Left kidney (tissue), 8 donors: ENCODE measurements at places on chromosomes 3 and 15. TPM values are rescaled to one million over a fixed set of nuclear protein-coding genes. Genes with fewer than 3 reads are reported as not detected.
A peak's percentile ranks its signal among the peaks of the same experiment; 100 is the strongest.

CAMK1 gene
- polyA plus RNA-seq: 14.6 TPM

KLHL25 gene
- 9.4 TPM for polyA plus RNA-seq

CCR3 gene
- polyA plus RNA-seq: not detected

TBC1D2B gene
- 30.8 TPM for polyA plus RNA-seq

TGM5 gene
- polyA plus RNA-seq: not detected

USP8 gene
- 67.5 TPM for polyA plus RNA-seq

RFT1 gene
- polyA plus RNA-seq: 25.1 TPM

HES1 gene
- 65.2 TPM for polyA plus RNA-seq

DNA sequence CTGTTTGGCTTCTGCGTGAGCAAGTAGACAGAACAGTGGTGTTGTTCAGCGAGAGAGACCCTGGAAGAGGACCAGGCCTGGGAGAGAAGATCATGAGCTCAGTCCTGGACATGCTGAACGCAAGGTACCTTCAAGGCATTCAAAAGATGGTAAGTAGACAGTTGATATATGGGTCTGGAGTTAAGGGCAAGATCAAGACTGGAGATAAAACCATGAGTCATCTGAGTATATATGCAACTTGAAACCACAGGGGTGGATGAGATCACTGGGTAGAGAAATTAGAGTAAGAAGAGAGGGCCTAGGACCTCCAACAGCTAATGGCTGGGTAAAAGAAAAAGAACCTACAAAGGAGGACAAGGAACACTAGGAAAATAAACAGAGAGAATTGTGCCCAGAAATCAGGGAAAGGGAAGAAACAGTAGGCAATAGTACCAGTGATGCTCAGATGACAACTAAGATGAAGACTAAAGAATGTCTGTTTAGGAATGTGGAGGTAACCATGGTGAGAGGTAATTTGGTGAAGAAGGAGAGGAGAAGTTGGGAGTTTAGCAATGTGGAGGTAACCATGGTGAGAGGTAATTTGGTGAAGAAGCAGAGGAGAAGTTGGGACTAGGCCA lies 343.2 kb upstream of the ADAMTS9 start:
- DNase-seq: no peak

DNA sequence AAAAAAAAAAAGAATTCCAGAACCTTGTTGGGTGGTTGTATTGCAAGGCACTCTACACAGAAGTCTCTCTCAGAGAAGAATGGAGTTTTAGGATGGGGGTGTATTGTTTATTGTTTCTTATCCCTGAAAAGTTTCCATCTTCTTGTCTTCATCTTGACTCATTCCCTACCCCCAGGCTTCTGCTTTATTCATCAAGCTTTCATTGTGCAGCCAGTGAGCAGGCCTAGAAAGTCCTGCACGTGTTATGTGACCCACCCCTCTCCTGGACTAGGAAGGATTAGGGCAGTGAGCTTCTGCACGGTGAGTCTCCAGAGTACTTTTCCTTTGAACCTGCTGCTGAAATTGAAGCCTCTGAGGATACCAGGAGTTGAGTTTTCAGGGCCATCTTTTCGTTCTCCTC lies 150.9 kb upstream of the IL12A start:
- no peak for DNase-seq

GRCh38 chr3:74559261-74559660 lies 55.2 kb downstream of the CNTN3 start:
- DNase-seq: no peak

GRCh38 chr3:171606151-171606751 lies 146.0 kb upstream of the TNIK start:
- DNase-seq: no peak

DNA sequence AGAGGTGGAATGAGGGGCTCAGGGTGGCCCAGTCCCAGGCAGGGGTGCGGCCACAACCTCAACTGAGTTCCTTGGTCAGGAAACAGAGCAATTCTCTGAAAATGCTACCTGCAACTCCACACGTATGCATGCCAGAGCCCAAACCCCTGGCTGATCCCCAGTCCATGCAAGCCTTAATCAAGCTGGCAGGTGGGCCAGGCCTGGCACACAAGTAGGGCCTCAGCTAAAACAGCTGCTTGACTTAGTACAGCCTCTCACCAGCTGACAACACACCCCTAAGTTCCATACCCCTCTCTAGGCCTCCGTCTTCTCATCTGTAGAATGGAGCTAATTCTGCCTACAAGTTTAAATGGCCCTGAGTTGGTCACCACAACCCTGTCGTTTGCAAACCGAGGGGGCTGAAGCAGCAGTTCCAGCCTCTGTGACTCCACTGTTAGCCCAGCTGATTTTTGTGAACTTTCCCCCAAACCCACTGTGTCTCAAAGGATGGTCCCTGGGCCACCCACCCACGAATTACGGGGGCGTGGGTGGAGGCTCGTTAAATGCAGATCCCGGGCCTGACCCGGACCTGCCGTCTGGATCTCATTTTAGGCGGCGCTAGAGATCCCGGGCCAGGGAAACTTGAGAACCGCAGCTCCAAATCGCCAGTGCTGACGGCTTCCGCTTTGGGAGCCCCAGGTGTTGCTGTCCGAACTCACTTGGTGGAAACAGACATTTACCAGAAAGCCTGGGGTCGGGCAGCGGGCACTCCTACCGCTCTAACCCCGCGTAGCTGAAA lies 927 bp downstream of the CHDH start:
- peak; percentile 68 for DNase-seq

GRCh38 chr3:61530355-61530754 lies 31.0 kb upstream of the PTPRG start:
- DNase-seq: no peak

GRCh38 chr3:126897943-126898342 lies 85.0 kb upstream of the PLXNA1 start:
- DNase-seq: no peak

- DNase-seq: no peak
Observed at GRCh38 chr3:38836561-38836960, 20.5 kb upstream of the SCN10A start.

- DNase-seq: no peak
Observed at GRCh38 chr3:114356066-114356465, 62.2 kb downstream of the TIGIT start.

DNA sequence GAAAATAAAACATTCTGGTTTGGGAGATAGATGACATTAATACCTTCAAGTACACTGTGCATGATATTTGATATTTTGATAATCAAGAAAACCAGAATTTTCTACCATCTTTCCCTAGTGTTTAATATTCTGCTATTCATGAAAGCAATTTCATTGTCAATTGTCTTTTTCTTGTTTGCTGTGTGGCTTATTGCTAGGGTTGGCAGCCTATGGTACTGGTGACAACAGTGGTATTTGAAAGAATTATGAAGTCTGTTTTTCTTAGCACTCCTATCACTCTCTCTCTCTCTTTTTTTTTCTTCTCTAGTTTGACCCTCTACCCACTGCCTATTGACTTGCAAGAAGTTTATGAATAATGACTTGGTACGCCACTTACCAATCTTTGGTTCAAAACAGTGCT lies 15.4 kb downstream of the RNF13 start:
- DNase-seq: no peak

DNA sequence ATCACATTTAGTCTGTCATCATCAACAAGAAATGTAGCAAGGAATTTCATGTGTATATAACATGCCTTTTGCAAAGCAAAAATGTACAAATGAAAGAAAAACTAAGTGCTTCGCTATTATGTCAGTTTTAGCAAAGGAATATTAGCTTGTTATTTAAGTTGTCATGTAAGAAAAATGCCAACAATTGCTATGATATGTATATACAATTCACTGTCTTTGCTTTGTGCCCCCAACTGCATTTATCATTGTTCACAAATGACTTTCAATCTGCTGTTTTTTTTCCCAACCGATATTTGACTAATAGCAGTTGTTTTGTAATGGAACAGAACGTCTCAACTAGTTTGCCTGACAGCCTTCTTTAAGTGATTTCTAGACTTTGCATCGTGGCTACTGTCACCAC lies 207.1 kb downstream of the ROBO1 start:
- no peak for DNase-seq

- no peak for DNase-seq
Observed at GRCh38 chr3:117193390-117193789, 483.8 kb downstream of the TUSC7 start.

- DNase-seq: peak; percentile 77
Observed at GRCh38 chr15:63122002-63122875, 578 bp downstream of the LACTB start.

GRCh38 chr15:33215941-33216872 lies 21.7 kb upstream of the FMN1 start:
- DNase-seq: no peak

GRCh38 chr3:108528459-108529252 lies 18.3 kb upstream of the MYH15 start:
- no peak for DNase-seq

DNA sequence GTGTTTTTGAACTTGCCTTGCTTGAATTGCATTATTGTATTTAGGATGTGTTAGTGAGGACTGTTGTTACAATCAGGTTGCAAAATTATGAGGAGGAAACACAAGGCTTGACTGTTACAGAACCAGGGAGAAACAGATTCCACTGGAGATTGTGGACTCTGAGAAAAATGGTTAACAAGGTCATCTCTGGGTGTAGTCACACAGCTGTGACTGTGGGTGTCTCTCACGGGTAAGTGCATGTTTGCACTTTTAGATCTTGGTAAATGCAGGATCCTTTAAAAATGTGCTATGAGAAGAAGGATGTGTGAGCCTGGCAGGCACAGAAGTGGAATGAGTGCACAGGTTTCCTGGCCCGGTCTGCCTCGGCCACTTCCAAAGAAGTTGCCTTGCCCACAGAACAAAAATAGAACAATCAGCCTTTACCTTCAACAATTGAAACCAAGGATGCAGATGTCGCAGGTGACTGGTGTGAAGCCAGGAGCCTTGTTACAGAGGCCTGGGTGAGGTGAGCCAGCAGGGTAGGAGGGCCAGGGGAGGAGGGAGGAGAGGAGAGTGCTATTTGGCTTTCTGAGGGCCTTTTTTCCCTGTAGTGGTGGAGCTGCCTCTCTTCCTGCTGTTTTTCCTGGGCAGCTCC lies 68.0 kb downstream of the ABHD5 start:
- no peak for DNase-seq

- DNase-seq: no peak
Observed at GRCh38 chr3:117128133-117128532, 418.6 kb downstream of the TUSC7 start.

DNA sequence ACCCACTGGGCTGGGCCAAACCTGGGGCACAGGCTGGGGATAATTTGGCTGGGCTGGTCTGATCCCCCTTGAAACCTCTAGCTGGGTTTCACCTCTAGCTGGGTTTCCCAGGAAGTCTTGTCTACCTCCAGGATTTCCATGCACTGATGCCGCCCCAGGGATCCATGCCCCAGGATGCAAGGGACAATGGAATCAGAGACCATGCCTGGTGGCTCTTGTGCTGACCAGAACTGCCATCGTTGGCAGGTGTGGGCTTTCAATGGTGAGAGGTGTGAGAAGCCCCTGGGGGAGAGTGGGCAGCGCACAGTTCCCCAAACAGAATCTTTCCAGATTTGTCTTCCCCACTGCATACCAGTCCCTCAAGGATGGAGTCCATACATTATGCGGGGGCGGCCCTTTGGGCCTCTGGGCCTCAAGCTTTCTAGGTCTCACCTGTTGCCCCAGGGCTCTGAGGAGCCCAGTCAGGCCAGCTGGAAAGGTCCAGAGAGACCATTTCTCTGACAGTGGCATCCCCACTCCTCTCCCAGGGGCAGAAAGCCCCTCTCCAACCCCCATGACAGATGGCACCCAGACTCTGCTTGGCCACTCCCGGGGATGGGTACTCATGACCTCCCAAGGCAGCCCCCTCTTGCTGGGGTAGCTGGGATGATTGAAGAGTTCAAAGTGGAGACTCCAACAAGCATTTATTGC lies 35.4 kb downstream of the EPHB3 start:
- no peak for DNase-seq

DNA sequence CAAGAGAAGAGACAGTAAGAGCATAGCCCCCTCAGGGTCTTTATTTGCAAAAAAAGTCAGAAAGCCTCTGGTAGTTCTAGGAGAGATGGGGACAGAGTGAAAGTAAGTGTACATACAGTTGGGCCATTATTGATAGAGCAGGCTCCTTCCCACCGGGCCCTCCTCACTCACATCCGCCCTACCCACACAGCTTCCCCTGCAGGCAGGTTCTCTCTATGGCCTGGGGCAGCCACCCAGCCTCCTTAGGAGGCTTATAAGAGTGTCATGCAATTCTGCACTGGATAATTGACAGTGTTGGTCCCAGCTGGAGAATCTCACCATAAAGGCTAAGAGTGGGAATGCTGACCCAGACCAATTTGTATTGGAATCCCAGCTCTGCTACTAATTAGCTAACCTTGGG lies 49.5 kb downstream of the SLC30A4 start:
- no peak for DNase-seq

DNA sequence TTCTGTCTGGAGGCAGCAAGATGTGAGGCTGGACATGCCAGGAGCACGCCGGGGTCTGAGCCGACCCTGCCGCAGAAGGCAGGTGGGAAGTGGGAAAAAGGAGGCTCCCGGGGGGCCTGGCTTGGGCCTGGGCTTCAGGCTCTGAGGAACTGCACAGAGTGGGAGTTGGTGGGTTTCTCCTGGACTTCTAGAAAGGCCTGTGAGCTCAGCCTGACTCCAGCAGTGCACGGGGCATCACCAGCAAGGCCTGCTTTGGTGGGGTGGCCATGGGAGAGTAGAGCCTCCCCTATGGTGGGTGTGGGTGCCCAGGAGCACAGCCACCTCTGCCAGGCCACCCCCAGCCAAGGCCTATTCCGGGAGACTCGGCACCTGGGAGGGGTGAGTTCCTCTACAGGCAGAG lies 18.1 kb upstream of the SLC41A3 start:
- no peak for DNase-seq

- no peak for DNase-seq
Observed at GRCh38 chr15:47908950-47909670, 191.8 kb downstream of the SEMA6D start.

GRCh38 chr3:53941184-53941583 lies 49.5 kb upstream of the SELENOK start:
- no peak for DNase-seq

DNA sequence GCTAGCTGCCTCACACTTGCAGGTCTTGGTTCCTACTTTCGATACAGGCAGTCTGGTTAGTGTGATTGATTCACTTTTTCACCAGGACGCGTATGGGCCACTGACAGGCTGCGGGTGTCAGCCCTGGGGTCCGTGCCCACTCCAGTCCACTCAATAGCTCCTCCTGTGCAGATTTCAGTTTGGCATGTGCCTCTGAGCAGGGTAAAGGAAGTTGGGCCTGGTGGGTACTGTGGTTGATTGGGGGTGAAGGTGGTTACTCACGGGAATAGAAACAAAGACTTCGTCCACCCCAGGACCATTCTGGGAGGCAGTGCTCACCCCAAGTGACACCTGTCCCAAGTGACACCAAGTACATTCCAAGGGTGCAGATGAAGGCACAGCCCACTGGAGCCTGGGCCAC lies 62.3 kb downstream of the EPHB1 start:
- no peak for DNase-seq
